ENCODE measurements at places on chromosomes 7 and 10.

GRCh38 chr10:46264336-46264735 lies 22.5 kb upstream of the ANTXRL start:
- DNase-seq, result no peak

DNA sequence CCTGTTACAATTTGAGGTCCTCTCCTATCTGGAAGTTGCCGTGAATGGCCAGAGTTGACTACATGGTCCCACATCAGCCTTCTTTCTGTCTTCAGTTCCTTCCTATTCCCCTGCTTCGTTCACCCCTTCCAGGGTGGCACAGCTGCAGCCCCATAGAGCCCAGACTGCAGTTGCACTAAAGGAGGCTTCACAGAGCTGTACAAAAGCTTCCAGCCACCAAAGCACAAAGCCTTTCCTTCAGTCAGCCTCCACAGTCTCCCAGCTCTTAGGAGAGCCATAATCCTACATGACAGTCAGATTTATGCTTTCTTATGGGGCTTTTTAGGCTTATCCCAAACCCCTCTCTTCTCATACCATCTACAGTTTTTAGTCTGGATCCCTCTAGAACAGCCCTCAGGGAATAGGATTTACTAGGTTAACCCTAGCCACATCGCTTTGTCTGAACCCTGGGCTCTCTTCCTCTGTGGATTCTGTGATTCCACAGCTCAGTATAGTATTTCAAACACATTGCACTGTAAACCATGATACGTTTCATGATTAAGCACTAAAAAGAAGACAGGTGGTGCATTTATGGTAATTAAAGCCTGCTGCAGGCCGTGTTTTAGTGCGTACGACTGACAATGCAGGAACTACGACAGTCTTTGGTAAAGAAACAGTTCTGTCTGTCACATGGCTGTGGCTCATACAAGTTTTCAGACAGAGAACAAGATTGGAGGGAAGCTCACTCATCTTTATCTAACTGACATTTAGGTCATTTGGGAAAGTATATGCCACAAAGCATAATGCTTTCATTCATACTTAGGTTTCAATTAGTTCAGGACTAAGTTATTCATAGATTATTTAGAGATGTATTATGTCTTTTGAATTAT lies 208.3 kb upstream of the KMT2E start:
- DNase-seq, result no peak

DNA sequence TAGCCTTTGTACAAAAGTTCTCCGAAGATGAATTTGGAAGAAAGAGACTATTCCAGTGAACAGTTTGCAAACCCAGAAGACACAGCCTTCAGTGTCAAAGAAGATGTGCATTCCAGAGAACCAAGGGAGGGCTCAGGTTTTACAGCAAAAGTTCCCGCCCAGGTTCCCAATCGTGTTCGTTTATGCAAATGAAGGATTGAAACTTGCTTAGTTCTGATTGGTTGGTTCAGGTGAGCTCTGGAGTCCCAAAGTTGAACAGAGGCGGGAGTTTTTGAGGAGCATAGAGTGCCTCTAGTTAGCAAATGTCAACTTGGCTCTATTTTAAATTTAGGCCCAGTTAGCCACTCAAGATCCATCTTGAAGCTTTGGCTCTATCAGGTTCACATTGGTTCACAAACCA lies 51.3 kb downstream of the TMEM270 start:
- no peak for DNase-seq

DNA sequence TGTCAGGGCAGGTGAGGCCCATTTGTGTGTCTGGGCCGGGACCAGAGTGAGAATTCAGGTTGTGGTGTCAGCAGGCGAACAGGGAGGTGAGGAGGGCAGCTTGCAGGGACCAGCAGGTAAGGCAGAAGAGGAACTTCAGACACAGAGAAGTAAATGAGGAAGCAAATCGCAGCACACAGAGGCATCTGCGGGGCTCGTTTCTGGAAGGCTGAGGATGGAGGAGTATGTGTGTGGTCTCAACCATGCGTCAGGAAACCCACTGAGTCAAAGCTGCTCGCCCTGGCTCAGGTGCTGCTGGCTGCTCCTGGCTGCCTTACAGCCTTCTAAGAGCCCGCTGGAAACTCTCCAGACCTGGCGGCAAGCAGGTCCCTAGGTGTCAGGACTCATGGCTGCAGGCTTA lies 26.9 kb upstream of the PITRM1 start:
- no peak for DNase-seq

DNA sequence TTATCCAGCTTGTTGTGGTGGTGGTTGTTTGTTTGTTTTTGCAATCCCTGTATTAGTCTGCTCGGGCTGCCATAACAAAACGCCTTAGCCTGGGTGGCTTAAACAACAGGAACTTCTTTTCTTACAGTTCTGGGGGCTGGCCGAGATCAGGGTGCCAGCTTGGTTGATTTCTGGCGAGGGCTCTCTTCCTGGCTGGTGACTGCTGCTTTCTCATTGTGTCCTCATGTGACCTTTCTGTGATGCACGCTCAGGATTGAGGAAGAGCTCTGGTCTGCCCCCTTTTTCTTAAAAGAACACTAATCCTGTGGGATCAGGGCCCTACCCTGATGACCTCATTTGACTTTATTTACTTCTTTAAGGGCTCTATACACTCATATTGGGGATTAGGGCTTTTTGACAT lies 107.1 kb upstream of the NRP1 start:
- no peak for DNase-seq

- no peak for DNase-seq
These were observed 475.1 kb upstream of the FZD8 start for GRCh38 chr10:36117231-36117630.

GRCh38 chr10:84415539-84416244 lies 87.3 kb downstream of the CCSER2 start:
- no peak for DNase-seq

- no peak for DNase-seq
These were observed 181.3 kb downstream of the MAGI2 start for GRCh38 chr7:79272066-79272669.

DNA sequence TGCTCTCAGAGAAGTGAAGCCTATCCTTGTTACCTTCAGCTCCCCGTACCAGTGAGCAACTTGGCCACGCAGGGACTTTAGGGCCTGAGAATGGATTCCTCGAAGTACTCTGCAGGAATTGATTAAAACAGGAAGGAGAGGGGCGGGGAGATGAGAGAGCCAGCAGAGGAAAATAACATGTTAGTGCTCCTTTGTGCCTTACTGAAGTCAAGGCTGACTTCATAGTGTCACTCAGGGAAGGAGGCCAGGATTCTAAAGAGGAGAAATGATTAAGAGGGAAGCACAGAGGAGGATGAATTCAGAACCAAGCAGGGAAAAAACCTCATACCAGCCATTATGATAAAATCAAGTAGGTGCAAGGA lies 195.6 kb upstream of the RHOBTB1 start:
- no peak for DNase-seq

GRCh38 chr10:59896191-59896590 lies 10.2 kb downstream of the CCDC6 start:
- DNase-seq, result no peak

GRCh38 chr7:150401861-150402631 lies 22.9 kb downstream of the ZNF775 start:
- DNase-seq, result no peak

GRCh38 chr10:114648368-114648767 lies 9.7 kb downstream of the ABLIM1 start:
- no peak for DNase-seq

DNA sequence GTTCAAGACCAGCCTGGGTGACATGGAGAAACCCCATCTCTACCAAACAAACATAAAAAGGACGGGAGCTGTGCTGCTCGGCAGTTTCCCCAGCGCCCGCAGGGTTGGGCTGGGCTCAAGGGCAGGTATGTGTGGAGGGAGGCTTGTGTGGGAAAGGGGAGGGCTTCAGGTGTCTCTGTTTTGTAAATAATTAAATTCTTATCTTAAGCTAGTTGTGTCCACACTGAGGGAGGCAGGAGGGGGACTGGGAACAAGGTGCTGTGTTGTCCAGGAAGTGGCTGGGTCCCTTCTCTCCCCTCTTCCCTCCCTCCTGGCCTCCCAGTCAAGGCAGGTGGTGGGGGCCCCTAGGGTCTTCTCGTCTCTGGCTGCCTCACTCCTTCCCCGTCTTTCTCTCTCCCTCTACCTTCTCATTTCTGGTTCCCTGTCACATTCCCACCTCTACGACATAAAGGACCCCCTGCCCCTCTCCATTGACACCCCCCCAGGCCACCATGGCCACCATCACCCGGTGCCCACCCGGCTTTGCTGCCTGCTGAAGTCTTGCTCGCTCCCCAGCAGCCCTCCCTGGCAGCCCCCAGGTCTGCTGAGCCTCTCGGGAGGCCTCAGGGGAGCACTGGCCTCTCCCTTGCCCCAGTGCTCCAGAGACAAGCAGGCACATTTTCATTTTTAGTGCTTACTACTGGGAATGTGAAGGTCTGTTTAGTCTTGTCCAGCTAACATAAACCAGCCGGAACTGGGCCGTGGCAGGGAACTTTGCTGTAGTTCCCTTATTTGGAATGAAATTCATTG lies 19.3 kb downstream of the NEURL1 start:
- no peak for DNase-seq

GRCh38 chr7:94087664-94088352 lies 83.7 kb upstream of the BET1 start:
- DNase-seq, result no peak

- no peak for DNase-seq
These were observed 22.2 kb downstream of the ARHGAP21 start for GRCh38 chr10:24701447-24701846.

- DNase-seq, result no peak
These were observed 1147.3 kb downstream of the XPNPEP1 start for GRCh38 chr10:108775911-108776475.

DNA sequence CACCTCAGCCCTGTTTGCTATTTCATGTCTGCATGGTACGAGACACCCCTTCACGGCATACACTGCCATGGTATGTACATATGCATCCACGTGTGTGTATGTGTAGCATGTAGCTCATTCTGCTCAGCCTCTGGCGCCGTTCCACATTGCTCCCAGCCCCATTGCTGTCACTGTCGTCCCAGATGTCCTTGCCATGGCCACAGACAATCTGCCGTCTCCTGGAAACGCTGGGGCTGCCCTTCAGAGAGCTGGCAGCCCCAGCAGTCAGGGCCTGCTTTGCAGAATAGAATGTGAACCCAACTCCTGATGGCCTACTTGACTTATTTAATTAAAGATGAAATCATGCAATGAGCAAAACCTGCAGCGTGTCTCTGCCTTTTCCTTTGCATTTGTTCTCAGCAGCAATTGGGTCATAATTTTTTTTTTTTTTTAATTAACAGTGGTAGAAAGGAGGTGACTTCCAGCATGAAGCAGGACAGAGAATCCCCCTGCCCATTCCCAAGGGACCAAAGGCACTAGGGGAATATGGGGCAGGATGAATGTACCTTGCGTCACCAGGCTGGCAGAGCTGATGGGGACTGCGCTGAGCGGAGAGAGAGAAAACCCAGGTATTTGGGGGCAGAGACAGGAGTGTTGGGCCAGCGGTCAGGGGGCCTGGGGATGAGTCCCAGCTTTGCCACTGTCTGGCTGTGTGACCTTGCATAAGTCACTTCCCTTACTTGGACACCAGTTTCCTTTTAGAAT lies 49.2 kb downstream of the CHST3 start:
- DNase-seq, result no peak
